ENCODE measurements at places on chromosomes 1 and 21.

DNA sequence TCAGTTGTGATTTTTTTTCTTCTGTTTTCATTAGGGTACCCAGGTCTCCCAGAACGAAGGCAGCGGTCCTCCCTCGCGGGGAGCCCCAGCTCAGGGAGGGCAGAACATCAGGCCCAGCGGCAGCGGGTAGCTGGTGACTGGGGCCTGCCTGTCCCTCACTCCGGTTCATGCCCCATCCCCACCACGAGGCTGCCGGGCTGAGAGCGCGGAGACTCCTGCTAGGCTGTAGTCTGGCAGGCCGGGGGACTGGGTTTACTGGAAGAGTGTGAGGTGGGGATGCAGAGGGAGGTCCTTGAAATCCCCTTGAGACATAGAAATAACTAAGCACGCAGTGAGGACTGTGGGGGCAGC lies 10.5 kb downstream of the BRINP2 start:
- DNase-seq, result no peak

DNA sequence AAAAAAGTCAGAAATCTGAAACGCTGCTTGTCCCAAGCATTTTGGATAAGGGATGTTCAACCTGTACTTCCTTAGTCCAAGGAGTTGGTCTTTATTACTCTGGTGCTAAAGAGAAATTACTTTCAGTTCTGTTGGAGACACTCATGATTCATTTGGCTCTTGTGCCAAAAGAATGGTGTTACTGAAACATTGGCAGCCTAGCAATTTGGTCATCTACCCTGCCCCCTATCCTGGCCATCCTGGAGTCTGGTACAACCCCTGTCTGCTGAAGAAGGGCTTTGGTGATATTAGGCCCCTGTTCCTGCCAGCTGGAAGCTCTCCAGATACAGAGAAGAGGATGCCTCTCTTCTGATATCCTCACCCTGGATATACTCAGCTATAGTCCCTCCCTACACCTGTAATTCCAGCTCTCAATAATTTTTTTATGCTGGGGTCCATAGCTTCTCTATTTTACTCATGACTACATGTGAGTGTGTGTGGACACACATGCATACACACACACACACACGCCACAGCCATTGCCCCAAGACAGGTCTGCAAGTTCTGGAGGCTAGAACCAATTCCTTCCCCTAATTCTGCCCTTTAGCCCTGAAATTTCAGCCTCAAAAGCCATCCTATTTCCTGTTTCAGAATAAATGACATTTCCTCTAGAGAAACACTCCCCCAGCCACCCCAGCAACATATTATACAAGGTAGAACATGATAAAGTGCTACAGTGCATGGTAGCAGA lies 40.0 kb downstream of the LHX8 start:
- no peak for DNase-seq

DNA sequence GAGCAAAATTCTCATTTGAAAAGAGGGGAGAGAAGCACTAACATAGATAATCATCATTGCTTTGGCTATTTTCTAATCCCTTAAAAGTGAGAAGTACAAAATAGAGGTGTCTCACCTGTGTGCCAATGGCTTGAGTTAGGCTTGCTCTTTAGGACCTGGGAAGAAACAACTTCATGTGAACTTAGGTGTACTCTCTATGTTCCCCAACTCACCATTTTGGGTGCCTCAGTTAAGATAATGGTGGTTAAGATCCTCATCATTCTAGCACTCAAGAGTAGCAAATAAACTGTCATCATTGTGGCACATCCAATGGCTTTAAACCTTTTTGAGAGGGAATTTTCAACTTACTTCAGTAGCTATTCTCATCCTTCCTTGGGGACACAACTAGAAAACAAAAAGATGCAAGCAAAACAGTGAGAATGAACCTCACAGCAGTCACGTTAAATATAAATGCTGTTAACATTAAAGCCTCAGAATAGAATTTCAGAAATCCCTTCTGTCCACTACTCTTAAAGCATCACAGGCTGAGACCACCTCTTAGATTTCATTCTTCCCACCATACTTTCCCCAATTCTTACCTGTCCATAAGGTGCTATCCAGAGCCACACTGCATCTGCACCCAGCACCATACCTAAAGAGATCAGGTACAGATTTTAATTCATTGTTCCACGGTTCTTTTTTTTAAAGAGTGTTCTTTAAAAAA lies 1.2 kb downstream of the GAS5 start:
- no peak for DNase-seq

- DNase-seq, result no peak
Measured at GRCh38 chr1:15908597-15908996, 61.1 kb downstream of the SPEN start.

DNA sequence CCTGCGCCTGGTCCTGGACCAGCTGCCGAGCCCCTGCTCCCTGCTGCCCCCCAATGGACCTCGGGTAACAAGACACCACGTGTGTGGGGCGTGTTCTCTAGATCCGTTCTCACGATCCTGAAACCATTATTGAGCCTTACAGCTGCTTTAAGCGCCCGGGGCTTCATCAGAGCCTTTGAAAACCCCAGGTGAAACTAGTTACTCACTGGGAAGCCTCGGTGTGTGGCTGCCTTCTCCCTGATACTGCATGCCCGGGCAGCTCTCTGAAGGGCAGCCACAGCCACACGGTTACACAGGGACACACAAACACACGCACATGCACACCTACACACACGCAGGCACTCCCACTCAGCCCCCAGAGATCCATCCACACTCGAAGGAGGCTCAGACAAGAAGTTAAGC lies 5.3 kb downstream of the HES2 start:
- DNase-seq, result no peak

DNA sequence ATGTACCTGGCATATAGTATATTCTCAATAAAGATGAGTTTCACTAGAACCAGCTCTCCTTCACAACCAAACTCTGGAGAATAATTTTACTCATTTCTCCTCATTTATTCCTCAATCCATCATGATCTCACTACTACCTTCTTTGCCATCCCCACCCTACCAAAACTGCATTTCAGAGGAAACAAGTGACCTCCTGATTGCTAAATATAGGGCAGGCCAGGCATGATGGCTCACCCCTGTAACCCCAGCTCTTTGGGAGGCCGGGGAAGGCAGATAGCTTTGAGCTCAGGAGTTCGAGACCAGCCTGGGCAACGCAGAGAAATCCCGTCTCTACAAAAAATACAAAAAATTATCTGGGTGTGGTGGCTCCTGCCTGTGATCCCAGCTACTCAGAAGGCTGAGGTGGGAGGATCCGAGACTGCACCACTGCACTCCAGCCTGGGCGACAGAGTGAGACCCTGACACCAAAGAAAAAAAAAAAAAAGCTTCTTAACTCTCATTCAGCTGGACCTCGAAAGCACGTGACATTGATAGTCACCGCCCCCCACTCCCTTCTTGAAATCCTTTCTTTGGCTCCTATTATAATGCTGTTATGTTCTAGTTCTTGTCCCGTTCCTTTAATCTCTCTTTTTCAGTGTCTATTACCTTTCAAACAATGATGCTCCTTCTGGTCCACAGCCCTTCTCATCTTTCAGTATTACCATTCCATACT lies 2.1 kb downstream of the TESK2 start:
- no peak for DNase-seq

GRCh38 chr21:32426066-32426465 lies 13.6 kb downstream of the EVA1C start:
- no peak for DNase-seq

DNA sequence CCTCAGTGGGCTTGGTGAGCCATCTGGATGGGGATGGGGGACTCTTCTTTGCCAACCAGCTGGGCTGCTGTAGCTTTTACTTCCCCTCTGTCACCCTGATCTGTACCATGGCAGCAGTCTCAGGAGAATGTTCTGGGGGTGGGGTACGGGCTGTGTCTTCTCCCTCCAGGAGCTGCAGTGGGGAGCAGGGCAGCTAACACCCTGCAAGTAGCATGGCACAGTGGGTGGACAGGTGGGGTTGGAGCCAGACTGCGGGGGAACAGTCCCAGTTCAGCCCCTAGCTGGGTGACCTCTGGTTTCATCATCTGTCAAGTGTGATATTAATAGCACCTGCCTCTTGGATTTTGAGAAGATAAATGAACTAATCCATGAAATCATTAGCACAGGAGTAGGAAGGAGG lies 3.1 kb downstream of the NFASC start:
- no peak for DNase-seq

GRCh38 chr1:104699433-104699832 lies 949.7 kb downstream of the AMY1C start:
- DNase-seq, result no peak

DNA sequence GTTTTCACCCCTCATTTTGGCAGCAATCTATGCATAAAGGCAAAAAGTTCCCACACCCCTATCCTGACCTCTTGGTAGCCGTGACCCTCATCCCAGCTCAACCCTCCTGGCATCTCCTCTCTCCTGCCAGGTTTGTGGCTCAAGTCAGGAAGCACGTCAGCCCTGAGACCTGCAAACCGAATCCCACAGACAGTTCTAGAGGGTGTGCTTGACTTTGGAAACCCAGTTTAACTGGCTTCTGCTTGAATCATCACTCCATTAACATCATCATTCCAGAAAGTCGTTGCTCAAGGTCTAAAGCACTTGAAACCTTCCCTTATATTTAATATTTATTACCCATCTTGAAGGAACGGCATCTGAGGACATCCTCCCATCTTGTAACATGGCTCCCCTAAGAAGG lies 133.4 kb upstream of the ERG start:
- DNase-seq, result no peak

GRCh38 chr1:224669403-224669802 lies 53.3 kb downstream of the CNIH3 start:
- no peak for DNase-seq

DNA sequence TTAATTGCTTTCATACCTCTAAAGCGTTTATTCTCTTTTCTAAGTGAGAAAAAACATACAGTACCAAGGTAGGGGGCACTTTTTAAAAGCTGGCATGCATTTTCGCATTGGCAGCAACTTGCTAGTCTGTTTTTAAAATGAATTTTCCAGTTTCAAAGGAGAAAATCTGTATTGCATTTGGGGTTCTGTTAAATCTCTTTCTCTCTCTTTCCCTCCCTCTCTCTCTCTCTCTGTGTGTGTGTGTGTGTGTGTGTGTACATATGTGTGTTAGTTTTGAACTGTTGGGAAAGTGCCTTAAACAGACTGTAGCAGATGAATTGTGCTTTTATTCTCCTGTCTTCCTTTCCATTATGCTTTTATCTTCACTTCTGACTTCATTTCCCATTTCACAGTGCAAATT lies 7.3 kb downstream of the NIBAN1 start:
- no peak for DNase-seq

DNA sequence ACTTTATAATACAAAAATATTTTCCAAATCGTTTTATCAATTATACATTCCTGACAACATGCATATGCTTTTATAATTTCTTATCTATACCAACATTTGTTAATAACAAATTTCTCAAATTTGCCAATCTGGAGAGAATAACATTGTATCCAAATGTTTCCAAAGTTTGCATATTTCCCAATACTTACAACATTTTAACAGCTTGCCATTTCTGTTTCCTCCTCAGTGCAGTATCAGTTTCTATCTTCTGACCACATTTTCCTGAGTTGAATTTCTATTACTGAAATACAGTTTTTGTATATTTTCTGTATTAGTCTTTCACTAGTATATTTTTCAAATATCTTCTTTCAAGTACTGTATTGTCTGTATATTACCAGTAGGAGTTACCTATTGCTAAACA lies 1594.3 kb downstream of the PLA2G4A start:
- no peak for DNase-seq

GRCh38 chr1:19342062-19342750 lies 30.1 kb downstream of the SLC66A1 start:
- no peak for DNase-seq

Data from esophagus squamous epithelium (tissue), 5 donors.